CD4-positive, CD25-positive, alpha-beta regulatory T cell (primary cell): ENCODE measurements at places on chromosomes 5 and 9. TPM values are rescaled to one million over a fixed set of nuclear protein-coding genes. Genes with fewer than 3 reads are reported as not detected.
A peak's percentile ranks its signal among the peaks of the same experiment; 100 is the strongest.

Gene SYK
- 0.23 TPM for polyA plus RNA-seq

DNA sequence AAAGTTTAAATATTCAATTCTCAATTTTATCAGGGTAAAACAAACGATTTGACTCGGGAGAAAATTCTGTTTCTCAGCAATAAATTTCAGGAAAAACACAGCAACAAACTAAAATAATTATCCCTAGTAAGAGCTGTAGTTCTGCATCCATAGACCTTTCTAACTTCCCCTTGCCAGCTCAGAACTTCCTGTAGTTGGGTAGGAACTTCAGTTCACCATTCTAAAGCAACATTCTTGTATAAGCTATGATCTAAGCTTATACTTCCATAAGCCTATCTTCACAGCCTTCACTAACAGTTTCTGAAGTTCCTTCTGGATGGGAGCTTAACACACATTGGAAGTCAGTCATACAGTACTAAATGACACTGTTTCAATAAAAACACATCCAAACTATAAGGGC is 96.6 kb downstream of the UBAP2 start:
- DNase-seq: no peak

- DNase-seq: peak; percentile 62
Observed at GRCh38 chr9:129626625-129627284, 792 bp downstream of the NTMT1 start.

DNA sequence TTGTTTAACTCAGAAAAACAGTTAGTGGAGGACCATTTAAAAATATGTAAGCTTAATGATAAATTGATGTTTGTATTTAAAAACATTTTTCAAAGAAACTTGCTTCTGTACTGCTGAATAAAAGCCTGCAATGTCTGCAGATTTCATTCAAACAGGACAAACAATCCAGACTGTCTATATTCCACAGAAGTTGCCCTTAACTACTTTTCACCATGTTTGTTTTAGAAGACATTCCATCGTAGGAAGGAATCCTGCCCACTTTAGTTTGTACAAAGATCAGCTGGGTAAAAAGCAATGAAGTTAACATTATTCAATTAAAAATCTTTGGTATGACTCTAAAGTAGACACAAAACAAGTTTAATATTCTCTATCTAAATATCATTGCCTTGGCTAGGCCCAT is 195.7 kb upstream of the CCNH start:
- DNase-seq: no peak

DNA sequence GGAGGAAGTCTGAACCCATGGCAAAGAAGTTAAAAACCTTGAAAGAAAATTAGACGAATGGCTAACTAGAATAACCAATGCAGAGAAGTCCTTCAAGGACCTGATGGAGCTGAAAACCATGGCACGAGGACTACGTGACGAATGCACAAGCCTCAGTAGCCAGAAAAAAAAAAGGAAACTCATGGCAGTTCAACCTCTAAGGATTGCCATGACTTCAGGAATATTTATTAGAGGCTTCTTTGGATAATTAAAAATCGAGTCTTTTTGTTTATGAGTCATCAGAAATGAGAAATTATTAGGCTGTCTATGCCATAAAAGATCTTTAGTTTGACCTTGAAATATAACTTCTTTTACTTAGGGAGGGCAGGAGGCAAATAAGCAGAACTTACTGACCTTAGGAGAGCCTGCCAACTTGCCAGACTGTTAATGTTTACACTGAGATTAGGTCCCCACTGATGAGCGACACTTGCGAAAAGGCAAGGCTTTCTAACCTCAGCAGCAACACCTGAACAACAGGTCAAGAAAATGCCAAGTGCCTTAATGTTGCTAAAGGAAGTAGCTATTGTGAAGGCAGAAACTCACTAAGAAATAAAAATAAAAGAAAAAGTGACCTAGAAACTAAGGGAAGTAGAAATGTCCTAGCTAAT is 55.2 kb upstream of the TUSC1 start:
- no peak for DNase-seq

DNA sequence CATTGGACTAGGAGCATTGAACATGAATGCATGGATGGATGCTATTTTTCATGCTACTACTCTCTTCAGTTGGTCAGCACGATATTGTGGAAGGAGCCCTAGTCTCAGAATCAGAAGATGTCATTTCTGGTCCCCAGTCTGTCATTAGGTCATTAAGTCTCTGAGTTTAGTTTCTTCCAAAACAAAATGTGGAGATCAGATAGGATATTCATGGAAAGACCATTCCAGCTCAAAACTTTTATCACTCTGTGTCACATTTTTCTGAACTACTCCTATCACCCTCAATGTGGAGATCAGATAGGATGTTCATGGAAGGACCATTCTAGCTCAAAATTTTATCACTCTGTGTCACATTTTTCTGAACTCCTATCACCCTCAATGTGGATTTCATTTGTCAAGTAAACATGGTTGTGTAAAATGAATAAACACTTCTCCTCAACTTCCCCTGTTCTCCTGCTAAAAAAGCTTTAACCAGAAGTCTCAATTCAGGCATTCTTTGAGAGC is 296.8 kb downstream of the MRPS30 start:
- no peak for DNase-seq
